Endothelial cell (in vitro differentiated cells): ENCODE measurements at places on chromosomes 4 and X.

DNA sequence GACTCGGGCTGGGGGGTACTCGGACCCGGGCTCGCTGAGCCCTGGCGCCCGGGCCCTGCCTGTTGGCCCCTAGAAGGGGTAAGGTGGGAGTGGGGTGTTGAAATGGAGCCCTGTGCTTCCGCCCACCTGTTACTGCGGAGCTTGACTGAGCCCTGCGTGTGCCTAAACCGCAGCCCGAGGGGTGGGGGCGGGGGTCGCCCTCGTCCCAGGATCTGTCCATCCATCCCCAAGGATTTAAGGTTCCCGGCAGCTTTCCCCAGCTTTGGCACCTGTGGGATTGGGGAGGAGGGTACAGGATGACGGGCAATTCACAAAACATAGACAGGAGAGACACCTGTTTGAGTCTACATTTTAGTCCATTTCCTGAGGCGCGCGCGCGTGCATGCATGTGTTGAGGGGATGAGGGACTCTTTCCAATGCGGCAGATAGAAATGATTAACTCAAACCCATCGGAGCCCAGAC lies 779 bp downstream of the GABRQ start:
- DNase-seq: no peak

GRCh38 chrX:115047715-115048114 lies 30.3 kb upstream of the IL13RA2 start:
- DNase-seq: no peak

DNA sequence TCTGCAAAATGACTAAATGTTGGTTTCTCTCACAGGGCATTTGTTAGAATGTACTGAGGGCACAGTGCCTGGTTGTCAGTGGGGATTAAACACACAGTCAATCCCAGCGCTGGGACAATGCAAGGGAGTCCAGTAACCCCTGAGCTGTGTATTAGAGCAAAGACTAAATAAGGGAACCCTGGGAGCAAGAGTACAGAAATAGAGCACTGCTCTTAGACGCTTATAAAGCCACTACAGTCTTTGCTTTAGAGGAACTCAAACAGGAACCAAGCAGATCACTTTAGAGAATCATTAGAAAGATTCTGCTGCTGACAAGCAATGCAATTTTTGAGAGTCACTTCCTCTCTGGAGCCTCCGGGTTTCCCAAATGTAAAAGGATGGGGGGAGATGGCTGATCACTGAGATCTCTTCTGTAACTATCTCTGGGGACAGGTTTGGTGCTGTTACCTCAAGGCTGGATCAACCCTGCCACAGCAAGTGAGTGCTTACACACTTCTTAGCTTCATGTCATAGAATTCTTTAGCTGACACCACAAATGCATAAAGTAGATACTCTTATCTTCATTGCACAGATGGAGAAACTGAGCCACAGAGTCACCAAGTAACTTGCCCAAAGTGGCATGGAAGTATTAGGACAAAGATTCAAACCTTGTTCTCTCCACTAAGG lies 137.8 kb upstream of the CPEB2 start:
- no peak for DNase-seq

- DNase-seq: no peak
Observed at GRCh38 chr4:160375772-160376452, 1273.0 kb downstream of the RAPGEF2 start.

GRCh38 chr4:4182835-4183568 lies 43.7 kb downstream of the OTOP1 start:
- peak; percentile 62 for DNase-seq
